ENCODE measurements at places on chromosomes 2 and 18.

DNA sequence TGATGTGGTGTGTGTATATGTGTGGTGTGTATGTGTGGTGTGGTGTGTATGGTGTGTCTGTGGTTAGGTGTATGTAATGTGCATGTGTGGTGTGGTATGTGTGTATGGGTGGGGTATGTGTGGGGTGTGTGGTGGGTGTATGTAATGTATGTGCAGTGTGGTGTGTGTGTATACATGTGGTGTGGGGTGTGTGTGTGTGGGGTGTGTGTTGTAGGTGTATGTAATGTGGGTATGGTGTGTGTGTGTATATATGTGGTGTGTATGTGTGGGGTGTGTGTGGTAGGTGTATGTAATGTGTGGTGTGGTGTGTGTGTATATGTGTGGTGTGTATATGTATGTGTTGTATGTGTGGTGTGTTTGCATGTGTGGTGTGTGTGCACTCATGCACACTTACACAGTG is 84.8 kb upstream of the ID2 start:
- no peak for DNase-seq

DNA sequence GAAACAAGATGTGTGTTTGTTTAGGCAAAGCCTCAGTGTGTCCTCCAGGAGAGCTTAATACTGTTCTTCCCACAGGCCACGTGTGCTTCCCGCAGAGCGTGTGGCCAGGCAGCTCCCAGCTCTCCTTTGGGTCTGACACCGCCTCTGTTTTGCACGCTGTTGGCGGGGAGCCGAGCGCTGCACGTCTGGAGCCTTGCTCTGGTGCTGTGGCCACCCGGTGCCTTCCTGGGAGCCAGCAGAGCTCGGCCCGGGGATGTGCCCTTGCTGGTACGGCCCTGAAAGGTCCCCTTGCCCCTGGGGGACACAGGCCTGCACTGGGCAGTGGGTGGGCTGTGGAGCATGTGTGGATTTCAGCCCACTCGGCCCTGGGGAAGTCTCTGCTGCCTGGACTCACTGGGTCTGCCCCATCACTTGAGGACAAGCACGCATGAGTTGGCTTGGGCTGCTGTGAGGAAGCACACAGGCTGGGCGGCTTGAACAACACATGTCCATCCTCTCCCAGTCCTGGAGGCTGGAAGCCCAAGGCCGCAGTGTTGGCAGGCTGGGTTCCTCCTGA is 160.7 kb upstream of the HDAC4 start:
- no peak for DNase-seq

DNA sequence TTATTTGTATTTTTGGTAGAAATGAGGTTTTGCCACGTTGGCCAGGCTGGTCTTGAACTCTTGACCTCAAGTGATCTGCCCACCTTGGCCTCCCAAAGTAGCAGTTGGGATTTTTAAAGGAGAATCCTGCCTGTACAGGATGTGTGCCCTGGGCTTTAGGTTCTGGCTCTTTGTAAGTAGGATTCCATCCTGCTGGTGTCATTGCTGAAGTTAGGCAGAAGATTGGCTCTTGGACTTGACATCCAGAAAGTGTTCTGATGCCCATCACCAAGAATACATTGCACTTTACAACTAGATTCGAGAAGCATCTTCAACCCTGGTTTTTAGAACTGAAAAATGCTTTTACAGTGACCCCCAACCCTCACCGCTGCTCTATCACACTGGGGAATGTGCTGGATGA is 4.4 kb upstream of the TWIST2 start:
- DNase-seq, result no peak

DNA sequence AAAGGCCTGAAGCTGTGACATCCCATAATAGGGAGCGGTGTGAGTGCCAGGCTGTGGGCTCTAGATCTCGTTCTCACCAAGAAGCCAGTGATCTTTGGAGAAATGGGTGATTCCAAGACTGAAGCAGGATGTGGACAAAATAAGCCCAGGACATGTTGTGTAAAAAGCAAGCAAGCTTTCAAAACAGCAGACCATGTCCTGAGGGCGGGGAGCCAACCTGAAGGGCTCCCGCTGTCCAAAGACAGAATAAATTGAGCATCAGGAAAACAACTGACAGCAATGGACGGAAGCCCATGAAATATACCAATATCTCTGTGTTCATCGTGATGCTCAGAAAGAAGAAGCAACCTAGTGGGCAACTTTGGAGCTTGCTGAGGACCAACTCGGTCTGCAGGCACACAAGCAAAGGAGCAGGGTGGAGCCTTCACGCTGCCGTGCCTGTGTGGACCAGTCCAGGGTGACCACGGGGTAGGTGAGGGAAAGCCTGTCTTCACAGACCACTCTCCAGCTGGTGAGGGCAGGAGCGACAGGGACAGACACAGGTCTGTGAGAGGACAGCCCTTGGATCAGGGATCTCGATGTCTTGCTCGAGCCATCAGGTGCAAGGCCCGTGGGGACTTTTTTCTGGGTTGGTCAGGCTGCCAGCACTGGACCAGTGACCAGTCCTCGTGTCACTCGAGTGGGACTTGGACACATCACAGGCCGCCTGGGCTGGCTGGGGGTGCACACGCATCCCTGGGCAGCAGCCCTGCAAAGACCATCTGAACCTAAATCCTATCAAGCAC is 21.5 kb downstream of the MTERF4 start:
- no peak for DNase-seq

DNA sequence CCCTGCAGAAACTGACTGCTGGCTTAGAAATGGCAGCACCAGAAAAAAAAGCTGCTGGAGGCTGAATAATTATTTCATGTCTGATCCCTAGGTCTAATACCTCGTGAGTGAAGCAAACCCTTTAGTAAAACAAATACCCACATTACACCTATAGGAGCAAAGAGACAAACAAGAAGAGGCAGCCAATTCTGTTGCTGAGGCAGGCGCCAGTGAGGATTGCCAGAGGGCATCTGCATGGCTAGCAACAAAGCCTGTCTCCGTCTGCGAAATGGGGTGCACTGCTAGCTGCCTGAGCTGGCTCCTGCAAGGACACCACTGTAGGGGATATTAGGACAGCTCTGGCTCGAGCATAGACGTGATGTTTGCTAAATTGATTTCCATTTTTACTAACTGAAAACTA is 509.7 kb downstream of the TDRD15 start:
- no peak for DNase-seq

DNA sequence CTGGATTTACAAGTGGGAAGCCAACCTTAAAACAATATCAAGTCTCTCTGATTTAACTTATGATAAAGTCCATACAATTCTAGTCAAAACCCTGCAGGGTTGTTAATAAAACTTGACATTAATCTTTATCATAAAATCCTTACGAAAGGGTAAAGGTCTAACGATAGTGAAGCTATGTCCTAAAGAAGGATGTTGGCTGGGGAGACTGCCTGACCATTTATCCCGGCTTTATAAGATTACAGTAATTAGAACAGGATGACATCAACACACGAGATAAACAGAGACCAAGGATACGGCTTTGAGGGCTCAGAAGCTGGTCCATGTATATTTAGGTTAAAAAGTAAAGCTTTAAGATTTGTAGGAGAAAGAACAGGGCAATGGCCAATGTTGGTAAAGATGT is 189.0 kb upstream of the COPS8 start:
- no peak for DNase-seq

DNA sequence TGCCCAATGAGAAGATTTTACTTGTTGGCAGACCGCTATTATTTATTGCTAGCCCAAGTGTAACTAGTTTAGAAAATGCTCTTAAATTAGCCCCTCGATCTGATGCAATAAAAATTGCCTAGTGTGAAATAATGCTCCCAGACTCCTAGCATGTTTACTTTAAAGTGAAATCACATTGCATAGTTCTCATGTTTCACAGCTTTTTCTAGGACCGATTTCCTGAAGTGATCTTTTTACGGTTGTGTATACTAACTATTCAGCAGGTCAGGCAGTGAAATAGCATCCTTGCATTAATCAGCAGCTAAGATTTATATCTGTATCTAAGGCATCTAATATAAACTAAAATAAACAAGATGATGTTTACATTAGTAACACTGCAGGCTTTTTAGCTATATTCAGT is 52.4 kb downstream of the PMS1 start:
- no peak for DNase-seq

DNA sequence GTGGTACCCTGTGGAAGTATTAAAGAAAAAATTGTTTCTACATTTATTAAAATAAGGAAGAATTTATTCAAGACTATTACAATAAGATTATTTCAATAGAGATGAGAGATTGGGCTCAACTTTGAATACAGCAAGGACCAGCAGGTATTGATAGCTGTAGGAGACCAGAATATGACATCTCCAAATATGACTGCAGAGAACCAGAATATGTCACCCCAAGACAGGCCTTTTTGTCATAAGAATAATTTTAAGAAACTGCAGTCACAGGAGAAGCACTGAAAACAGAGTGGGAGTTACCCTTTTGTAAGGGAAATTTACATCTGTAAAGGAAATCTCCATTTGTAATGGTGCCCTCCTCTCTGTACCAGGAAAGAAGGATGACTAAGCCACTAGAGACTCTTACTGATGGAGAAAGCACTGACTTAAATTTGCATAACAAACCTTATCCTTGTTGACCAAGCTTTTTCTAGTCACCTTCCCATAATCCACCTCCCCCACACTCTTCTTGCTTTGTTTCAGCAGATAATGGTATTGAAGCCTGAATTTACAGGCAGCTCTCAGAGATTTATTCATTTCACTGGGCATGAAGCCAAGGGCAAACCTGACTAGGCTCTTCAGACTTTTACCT is 145.1 kb upstream of the RMP24 start:
- DNase-seq, result no peak

GRCh38 chr2:3151153-3151918 is 226.3 kb downstream of the EIPR1 start:
- DNase-seq, result no peak

- DNase-seq, result no peak
These were observed at the start of gene TFCP2L1 for GRCh38 chr2:121284463-121285449. Gene TFCP2L1 (minus strand): TSS chr2:121285202. CDS start chr2:121285109, 93 bp downstream.

GRCh38 chr2:19312949-19313348 is 45.5 kb downstream of the OSR1 start:
- DNase-seq, result no peak

DNA sequence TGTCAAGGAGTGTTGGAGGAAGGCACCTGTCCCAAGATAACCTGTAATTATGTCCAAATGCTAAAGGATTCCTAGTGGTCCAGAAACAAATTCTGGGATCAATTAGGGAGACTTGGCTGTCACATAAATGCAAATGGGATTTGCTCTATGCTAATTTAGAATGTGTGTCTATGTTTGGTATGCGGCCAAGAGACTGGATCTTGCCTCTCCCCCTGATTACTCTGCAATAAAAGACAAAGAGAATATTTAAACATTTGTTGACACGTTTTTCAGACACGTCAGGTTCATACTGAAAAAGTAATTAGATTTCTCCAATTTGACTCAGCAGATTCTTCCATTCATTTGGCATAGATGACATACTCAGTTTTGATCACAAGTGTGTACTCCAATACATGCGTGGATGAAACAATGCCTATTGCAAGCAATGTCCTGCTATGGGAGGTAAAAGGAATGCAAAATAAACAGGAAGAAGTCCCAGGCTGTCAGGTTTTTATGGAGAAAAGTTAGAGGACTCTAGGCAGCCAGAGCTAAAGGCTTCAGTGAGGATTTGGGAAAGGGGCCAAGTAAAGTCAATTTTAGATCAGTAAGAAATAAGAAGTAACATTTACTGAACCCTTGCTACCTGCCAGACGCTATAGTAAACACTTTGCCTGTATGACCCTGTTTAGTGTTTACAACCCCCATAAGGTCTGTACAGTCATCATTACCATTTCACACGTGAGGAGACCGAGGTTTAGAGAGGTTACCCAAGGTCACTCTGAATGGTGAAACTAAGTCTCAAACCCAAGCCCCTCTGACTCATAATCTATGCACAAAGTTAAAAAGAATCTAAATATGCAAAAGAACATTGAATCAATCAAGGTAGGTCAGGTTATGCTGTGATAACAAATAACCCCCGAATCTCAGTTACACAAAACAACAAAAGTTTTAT is 7.8 kb downstream of the ANTXR1 start:
- no peak for DNase-seq

DNA sequence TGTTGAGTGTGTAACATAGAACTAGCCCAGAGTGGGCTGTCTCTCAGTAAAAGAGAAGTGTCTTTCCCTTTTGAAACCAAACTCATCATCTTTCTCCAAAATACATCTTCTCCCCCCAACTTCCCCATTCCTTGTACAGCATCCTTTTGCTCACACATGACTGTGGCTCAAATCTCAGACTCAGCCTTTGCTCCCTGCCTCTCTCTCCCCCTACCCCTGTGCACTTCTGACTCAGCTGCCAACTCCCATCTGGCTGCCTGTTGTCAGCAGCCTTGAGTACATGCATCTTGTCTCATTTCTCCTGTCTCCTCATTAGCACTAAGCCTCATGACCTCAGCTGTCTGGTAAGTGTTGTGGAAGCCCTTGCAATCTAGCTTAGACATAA is 18.1 kb upstream of the MGAT4A start:
- no peak for DNase-seq

- DNase-seq, result no peak
These were observed 290.8 kb downstream of the SLC4A3 start for GRCh38 chr2:219918254-219918653.

GRCh38 chr2:224832207-224832606 is 116.0 kb upstream of the CCDC195 start:
- DNase-seq, result no peak

- no peak for DNase-seq
These were observed 81.7 kb downstream of the FEZ2 start for GRCh38 chr2:36516136-36516870.

DNA sequence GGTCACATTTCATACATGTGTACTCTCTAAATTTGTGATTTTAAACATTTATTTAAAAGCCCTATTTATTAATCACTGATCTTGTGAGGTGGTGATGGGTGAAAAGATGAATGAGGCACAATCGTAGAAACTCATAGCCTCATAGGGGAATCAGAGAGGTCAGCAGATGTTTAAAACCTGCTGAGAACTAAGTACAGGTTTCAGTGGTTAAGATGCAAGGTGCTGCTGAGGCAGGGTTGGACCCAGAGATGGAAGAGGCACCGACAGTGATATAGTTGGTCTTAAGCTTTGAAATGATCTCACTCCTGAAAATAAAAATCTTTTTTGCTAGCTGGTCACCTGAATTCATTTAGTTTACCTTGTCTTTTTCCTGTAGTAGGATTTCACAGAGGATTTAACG is 49.6 kb downstream of the LINC00305 start:
- no peak for DNase-seq

DNA sequence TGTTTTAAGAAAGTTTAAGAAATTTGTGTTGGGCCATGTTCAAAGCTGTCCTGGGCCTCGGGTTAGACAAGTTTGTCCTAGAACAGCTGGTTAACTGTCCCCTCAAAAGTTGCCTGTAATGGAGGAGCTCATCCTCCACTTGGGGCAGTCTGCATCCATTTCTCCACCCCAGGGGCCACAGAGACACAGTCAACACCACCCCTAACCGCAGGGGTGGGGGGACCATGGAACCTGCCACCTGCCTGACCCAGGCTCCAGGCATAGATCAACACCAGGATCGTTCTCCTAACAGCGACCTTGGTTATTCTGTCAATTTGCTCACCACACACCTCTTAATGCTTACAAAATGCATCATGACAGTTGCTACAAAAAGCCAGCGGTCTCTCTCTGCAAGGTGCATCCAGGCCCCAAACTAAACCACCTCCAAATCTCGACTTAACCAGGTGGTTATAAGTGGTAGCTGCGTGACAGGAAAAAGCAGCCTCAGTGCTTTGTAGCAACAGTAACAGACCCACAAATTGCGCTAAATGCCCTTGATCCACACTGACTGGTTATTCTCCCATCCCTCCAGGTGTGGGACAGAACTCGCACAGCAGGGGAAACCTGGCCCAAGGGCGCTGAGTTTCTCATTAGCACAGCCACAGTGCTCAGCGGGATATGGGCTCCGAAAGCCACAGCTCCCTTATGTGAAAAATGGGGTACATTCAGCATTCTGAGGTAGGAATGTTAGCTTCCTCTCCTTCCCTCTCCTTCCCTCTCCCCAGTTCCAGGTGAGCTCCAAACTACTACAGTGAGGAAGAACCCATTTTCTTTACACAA is 48.0 kb downstream of the HDLBP start:
- DNase-seq, result no peak

All from hematopoietic multipotent progenitor cell (in vitro differentiated cells).